PC-3 (cell line): ENCODE measurements at places on chromosomes 11 and 22. TPM values are rescaled to one million over a fixed set of nuclear protein-coding genes. Genes with fewer than 3 reads are reported as not detected.
A peak's percentile ranks its signal among the peaks of the same experiment; 100 is the strongest.

GRCh38 chr11:109914038-109914437 lies 179.2 kb upstream of the ZC3H12C start:
- DNase-seq, result peak; percentile 84

DNA sequence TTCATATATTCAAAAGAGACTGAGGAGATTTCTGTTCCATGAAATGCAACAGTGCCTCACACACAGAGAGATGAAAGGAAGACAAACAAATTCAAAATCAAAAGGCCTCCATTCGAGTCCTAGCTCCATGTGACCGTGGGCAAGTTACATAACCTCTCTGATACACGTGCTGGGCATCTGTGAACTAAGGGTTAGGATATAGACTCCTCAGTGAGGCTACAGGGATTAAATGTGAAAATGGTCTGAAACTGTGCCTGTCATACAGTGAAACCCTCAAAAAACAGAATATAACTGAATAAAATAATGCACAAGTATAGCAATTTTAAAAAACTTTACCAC lies 111.8 kb upstream of the MTMR2 start:
- DNase-seq, result no peak

GRCh38 chr11:59152312-59152951 lies 9.8 kb downstream of the FAM111A start:
- no peak for DNase-seq

DNA sequence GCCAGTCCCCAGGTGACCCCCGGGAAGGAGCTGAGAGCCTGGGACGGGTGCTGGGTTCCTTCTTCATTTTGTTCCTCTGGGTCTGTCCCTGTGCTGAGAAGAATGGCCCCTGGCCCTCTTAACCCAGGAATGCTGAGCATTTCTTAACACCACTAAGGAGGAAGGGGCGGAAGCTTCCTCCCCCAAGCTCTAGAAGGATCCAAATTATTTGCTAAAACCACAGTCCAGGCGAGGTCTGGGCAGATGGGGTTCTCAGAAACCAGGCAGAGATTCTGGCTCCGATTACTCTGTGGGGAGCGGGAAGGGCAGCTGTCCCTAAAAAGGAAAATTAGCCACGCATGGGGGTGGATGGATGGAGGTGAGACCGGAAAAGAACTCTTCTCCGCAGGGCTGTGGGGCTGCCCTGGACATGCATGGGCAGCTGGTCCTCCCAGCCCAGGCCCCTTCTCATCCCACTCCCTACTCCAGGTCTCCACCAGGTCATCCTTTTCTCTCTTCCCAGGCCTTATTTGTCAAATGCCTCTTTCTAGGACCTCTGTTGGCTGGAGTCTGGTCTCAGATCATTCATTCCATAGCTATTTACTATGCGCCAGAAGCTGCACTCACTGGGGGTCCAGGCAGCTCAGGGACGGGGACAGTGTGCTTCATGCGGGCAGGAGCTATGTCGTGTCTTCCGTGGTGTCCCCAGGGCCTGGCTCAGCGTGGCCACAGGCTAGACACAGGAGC lies 45.0 kb upstream of the MYH9 start:
- no peak for DNase-seq

GRCh38 chr11:100902454-100903141 lies 215.5 kb downstream of the ARHGAP42 start:
- DNase-seq, result no peak

DNA sequence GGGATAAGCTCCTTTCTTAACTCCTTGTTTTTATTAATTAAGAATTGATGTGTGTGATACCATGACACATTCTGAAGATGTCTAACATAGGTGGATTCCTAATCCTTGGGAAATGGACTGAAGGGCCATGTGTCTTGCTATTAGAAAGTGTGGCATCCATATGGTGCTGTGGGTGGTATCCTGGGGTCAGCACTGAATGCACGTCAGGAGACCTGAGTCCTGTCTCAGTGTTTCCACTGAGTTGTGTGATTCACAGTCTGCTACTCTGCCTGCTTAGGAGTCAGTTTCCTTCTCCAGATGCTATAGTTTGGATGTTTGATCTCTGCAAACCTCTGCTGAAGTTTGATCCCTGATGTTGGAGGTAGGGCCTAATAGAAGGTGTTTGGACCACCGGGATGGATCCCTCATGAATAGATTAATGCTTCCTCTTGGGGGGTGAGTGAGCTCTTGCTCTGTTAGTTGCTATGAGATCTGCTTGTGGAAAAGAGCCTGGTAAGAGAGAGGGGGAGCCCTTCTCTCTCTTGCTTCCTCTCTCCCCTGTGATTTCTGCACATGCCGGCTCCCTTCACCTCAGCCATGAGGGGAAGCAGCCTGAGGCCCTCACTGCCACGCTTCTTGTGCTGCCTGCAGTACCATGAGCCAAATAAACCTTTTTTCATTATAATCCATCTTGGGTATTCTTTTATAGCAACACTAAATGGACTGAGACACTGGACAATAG lies 666.5 kb downstream of the NTM start:
- no peak for DNase-seq

DNA sequence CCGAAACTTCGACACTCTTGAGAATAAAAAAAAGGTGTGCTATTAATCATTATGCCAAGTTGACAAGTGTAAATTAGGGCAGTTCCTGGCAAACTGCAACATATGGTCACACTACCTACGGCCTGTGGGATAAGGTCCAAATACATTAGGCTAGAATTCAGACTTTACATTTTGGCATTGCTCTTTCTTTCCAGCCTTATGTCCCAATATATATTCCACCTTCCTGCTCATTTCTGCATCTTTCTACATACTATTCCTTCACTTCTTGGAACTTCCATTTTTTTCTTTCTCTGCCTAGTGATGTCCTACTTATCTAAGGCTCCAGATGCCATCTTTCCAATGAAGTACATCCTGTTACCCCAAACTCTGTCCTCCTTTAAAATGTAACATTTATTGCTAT lies 577.2 kb downstream of the LRRC4C start:
- no peak for DNase-seq

DNA sequence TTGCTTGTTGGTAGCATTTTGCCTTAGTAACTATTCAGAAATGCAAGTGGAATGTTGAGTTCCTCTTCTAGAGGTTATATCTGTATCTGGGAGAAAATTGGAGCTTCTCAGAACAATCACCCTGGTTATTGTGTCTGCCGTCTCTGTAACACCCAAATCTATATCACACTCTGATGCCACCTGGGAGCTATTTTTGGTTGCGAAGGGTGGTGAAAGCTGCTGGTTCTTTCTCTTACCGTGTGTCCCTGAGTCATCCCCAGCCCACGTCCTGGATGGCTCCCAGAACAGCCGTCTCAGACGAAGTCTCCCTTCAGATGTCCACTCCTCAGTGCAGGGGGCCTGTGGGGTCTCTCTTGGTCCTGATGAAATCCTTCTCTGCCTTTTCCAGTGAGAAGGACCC lies 83.5 kb downstream of the C22orf31 start:
- peak; percentile 14 for DNase-seq

DNA sequence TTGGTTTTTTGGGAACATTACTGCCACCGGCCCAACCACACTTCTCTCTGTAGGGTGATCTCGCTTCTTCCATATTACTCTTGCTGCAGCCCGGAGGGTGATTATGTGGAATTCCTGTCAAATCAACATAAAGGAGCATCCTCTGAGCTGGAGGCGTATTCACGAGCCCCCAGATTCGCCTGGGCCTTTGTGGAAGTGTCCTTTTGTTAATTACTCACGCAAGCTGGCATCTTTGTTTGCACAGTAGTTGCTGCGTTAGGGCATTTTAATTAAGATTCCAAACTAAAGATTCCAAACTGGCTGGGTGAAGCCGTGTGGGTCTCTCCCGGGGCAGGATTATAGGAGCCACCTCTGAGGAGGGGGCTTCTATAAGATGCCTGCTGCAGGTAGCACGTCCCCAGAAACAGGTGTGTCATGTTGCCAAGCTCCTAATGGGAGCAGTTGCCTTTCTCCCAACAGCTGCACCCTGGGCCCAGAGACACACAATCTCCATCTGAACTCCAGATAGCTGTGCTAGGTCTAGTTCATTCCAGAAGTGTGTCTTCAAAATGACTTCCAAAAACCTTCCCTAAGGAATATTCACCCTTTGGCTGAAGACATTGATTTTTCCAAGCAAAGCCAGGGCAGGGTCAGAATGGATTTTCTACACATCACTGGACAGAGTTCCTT lies 40.9 kb downstream of the SHISAL1 start:
- no peak for DNase-seq

- DNase-seq, result no peak
Observed at GRCh38 chr11:120137187-120137610, 714 bp downstream of the TRIM29 start.

- no peak for DNase-seq
Observed at GRCh38 chr22:20550851-20551744, 43.7 kb downstream of the MED15 start.

DNA sequence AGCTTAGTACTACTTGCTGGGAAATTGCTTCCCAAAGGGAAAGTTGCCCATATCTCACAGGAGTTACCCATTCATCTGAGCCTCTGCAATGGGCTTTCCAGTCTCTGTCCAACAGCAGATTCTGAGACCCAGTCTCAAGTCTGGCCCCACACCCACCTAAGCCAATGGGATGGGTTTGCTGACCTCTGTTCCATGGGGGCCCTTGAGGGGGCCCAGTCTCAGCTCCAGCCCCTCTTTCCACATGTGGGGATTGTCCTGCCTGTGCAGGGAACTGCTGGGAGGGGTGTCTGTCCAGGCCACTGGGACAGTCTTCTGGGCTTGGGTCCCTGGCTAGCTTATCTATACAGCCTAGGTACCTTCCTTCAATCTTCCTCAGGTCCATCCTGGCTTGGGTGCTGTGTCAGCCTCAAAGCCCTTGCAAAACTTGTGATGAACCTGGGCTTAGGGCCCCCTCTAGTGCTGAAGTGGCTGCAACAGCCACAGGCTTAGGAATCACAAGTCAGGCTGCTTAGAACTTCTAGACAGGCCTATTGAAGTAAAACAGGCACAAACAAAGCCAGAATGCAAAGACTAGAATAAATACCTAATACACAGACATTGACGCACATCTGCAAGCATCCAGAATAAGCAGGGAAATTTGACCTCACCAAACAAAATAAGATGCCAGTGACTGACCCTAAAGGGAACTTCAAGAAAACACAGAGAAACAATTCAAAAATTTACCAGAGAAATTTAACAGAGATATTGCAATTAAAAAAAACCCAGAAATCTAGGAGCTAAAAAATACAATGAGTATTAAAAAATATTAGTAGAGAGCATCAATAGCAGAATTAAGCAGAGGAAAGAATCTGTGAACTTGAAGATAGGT lies 11.7 kb upstream of the PATL1 start:
- DNase-seq, result peak; percentile 87

DNA sequence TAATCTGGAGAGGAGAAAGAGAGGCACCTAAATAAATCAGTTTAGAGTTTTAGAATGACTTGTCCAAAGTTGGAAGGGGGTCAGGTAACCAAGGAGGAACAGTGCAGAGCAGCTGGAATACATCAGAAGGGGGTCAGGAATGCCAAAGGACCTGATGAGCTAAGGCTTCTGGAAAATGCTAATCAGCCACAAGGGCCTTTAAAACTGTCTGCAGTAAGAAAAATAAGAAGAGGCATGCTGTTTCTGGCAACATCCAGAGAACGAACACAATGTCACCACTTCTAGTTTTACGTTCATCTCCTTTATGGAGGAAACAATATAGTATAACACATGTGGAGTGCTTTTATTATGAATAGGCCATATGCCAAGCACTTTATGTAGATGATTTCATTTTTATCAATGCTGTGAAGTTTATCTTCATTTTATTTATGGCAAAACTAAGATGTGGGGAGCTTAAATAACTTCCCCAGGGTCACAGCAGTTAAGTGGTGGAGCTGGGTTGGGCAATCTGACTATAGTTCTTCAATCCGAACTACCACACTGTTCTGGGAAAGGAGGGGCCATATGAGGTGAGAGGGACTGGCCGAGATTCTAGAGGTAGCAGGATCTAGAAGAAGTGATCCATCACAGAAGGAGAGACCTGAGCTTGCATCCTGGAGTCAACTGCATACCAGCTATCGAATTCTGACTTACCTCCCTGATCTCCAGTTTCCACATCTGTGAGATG lies 22.6 kb downstream of the ACO2 start:
- DNase-seq, result no peak

- peak; percentile 44 for DNase-seq
Observed at GRCh38 chr11:70303070-70303469, 32.6 kb downstream of the PPFIA1 start.

DNA sequence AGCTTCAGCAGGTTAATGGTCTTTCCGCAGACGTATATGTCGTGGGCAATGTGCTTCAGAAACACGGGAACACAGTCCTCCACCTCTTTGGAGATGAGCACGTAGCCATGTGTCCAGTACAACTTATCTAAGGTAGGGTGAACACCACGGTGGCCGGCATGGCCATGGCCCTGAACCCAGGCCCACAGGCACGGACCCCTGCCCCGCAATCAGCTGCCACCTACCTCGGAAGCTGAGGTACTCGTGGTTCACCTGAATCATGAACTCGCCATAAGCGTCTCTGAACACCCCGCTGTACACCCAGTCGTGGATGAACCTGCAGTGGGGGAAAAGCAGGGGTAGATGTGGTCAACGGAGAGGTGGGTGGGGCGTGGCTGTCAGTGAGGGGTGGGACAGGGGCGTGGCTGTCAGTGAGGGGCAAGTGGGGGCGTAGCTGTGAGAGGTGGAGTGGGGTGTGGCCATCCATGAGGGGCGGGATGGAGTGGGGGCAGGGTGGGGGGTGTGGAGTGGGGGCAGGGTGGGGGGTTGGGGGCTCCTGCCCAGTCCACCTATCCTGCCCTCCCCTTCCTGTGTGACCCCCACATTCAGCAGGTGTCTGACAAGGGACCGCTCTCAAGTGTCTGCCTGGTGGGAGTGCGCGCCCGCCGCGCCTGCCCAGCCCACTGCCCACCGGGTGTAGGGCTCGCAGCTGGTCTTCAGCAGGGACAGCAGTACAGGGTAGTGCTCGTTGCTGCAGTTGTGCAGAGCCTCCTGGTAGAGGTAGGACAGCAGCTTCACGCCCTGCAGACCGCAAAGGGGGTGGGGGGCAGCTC lies 18.6 kb downstream of the TUBGCP6 start:
- no peak for DNase-seq

GRCh38 chr11:77371646-77372045 lies 70.2 kb upstream of the GDPD4 start:
- DNase-seq, result no peak

DNA sequence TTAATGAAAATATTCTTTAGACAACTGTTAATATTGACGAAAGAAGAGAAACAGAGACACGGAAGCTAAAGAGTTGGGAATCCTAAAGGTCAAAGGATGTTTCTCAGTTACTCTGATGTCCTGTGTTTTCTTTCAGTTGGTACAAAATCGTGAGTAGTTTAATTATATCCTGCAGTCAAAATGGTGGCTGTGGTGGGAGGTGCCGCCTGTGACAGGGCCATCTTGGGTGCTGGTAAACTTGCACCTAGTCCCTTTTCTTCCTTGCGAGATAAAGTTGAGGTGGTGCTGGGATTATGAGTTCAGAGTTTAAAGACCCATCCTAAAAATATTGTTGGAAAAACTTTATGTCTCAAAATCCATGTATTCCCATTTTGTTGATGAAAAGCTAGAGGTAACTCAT lies 2.2 kb downstream of the CECR2 start:
- DNase-seq, result no peak

IL17REL gene
- total RNA-seq, result 0.04 TPM in 1 of 2 replicates, not detected in the other

RASL10A gene
- total RNA-seq, result 1.4 TPM in 1 of 2 replicates, not detected in the other

OR51G2 gene
- not detected in 2 replicates for total RNA-seq

SLC3A2 gene
- 243 and 304 TPM in 2 replicates for total RNA-seq

CDCA5 gene
- 67.1 and 73.4 TPM in 2 replicates for total RNA-seq

JHY gene
- total RNA-seq, result 3.6 and 4.9 TPM in 2 replicates

F2 gene
- not detected in 2 replicates for total RNA-seq

MYEOV gene
- 59.0 and 71.8 TPM in 2 replicates for total RNA-seq

LRRC32 gene
- total RNA-seq, result not detected in 2 replicates

KLHDC7B gene
- 0.35 TPM in 1 of 2 replicates, not detected in the other for total RNA-seq

OR4D5 gene
- not detected in 2 replicates for total RNA-seq
